NCI-H748 treated with DMSO at 0.1 percent for 48 hours (cell line): ENCODE measurements at places on chromosomes 2 and 18.

- DNase-seq = peak; percentile 31
Observed at GRCh38 chr18:10376731-10377130, 77.7 kb upstream of the APCDD1 start.

DNA sequence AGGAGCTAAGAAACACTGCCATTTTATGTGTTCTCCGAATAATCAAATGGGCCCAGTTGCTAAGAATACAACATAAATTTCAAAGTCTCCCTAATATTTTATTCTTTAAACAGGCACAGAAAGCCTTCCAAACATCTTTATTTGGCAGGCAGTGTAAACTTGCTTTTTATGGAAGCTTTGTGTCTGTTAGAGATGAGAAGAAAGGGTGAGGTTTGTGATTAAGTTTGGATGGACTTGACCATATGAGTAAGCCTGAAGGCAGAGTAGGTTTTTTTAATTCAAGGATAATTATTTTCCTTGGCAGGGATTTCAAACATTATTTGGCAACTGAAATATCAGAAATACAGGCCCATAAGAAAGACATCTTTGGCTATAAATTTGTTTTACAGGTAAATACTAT lies 62.9 kb downstream of the COX7A2L start:
- no peak for DNase-seq

DNA sequence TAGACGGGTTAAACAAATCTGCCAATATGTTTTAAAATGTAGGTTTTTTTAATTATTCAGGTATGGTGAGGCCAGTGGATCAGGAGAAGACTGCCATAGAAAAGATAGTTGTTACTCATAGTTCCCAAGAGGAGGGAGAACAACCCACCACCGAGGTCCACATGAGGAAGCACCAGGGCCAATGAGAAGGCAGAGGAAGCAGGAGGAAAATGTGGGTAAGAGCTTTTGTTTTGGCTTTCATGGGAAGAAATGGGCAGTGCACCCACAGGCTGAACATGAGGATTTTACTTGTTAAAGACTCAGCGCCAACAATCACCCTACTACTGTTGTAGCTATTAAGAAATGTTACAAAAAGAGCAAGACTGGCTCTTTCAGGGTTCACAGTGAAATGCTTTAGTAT lies 191.8 kb upstream of the HNMT start:
- no peak for DNase-seq

GRCh38 chr2:130798472-130799218 lies 38.1 kb upstream of the ARHGEF4 start:
- DNase-seq = peak; percentile 46

GRCh38 chr2:101089419-101089818 lies 61.8 kb downstream of the TBC1D8 start:
- no peak for DNase-seq

- DNase-seq = no peak
Observed at GRCh38 chr2:121521359-121521758, 9.3 kb upstream of the RNU4ATAC start.

DNA sequence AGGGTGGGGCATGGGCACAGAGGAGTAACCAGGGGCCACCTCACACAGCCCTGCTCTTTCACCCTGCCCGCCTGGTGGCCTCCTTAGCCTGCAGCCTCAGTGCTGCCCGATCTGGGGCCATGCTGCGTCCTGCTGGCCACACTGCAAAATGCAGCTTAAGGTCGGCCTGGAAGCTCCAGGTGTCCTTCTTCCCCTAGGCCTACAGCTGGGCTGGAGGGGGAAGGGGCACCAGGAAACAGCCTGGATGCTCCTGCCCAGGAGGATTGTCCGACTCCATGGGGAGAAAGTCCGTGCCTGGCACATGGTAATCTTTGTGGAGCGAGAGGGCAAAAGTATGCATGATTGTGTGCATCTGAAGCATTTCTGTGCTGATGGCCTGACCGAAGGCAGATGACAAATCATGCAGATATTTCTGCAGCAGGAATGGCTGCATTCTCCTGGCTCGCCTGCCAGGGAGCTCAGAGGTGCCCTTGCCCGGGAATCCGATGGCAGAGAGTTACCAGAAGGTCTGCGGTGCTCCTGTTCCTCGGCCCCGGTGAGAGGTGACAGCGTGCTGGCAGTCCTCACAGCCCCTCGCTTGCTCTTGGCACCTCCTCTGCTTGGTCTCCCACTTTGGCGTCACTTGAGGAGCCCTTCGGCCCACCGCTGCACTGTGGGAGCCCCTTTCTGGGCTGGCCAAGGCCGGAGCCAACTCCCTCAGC lies 12.8 kb upstream of the ALPP start:
- no peak for DNase-seq

DNA sequence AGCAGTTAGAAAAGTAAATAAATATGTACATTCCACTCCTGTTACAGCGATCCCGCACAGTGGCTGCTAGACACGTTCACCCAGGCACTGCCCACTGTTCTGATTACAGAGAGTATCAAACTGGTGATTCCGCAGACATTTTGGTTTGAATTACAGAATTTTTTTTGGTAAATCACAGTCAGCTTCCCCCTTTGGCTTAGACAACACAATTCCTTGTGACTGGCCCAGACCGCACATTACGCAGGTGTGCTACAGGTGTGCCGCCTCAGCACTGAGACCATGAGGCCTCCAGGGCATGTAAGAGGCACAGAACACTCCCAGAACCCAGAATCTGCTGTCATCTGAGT lies 112.3 kb downstream of the PXDN start:
- DNase-seq = no peak

GRCh38 chr18:9804517-9805104 lies 81.2 kb upstream of the TXNDC2 start:
- DNase-seq = peak; percentile 57

GRCh38 chr2:48717846-48718245 lies 37.7 kb downstream of the LHCGR start:
- no peak for DNase-seq

GRCh38 chr2:71243634-71244301 lies 16.9 kb upstream of the PAIP2B start:
- DNase-seq = no peak

- no peak for DNase-seq
Observed at GRCh38 chr2:9705196-9705595, 74.4 kb upstream of the YWHAQ start.

DNA sequence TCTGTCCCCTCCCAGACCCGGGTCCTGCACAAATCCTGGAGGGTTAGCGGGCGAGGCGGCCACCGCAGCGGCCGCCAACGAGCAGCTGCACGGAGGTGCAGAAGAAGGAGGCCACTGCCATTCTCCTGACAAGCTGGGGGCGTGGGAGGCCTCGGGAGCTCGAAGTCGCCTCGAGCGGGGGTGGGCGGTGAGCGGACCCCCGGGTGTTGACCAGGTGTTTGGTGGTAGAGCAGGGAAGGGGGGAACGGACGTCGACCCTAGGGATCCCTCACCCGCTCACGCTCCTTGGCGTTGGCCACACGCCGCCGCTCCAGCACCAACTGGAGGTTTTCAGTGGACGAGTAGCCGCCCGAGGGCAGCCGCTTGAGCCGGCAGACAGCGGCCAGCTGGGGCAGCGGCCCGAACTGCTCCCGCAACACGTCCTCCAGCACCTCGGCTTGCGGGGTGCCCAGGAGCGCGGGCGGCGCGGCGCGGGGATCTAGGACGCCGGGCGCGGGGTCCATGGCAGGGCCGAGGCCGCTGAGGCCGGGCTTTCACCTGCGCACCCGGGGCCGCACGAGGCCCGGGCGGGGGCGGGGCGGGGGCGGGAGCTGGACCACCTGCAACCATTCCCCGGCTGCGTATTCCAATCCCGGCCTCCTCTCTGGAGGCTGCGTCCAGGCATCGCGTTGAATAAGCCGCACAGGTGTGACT lies at the start of gene FIGLA:
TSS of gene FIGLA (minus strand) at position 508 of the 693 bp plus-strand sequence. CDS start at position 503, 5 bp downstream.
- peak; percentile 15 for DNase-seq

DNA sequence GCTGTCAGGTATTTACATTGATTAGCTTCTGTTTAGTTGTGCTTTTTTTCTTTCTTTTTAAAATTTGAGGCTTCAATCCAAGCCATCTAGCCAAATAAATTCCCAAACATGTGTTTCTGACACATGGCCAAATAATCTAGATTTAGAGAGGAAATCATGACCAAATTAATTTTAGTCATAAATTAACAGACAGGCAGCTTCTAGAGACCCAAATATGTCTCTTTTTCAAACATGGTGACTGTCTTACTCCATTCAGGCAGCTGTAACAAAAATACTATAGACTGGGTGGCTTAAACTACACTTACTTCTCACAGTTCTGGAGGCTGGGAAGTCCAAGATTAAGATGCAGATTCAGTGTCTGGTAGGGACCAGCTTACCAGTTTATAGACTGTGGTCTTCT lies 23.2 kb upstream of the NAB1 start:
- no peak for DNase-seq

DNA sequence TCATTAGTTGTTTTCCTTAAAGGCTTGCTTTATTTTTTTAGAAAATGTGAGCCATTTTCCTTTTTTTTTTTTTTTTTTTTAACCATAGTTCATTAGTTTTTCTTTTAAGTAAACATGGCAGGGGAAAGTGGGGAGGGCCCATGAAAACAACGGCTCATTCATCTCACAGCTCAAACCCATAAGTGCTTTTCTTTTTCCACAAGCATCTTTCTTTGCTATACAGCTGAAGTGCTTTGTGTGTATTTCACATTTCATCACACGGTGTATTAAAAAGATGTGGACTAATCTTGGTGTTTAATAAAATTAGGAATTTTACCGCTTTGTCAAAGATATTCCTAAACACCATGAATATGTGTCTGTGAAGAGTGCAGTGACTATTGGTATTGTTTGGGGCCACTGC lies 41.6 kb downstream of the RHBDD1 start:
- DNase-seq = no peak

DNA sequence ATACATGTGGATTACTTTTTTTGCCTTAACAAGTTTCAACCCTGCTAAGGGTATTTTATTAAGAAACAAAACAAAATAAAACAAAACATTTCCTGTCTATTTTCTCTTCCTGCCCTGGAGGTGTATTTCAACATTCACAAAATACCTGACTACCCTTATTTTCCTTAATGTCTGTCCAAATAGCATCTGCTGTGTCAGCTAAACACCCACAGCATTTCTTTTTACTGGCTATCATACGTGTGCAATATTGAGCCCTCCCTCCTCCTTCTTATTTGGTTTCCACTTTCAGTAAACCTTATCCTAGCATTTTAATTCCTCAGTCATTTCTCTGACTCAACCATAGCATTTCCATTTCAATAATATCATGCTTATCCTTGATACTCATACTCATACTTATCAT lies 1420.0 kb upstream of the ZEB2 start:
- DNase-seq = no peak

- DNase-seq = no peak
Observed at GRCh38 chr2:189128970-189129369, 50.6 kb downstream of the COL5A2 start.

- no peak for DNase-seq
Observed at GRCh38 chr2:2096803-2097464, 234.1 kb downstream of the MYT1L start.

GRCh38 chr2:1988594-1988993 lies 244.3 kb upstream of the PXDN start:
- no peak for DNase-seq

GRCh38 chr2:54047091-54047490 lies 68.3 kb upstream of the ACYP2 start:
- DNase-seq = no peak

DNA sequence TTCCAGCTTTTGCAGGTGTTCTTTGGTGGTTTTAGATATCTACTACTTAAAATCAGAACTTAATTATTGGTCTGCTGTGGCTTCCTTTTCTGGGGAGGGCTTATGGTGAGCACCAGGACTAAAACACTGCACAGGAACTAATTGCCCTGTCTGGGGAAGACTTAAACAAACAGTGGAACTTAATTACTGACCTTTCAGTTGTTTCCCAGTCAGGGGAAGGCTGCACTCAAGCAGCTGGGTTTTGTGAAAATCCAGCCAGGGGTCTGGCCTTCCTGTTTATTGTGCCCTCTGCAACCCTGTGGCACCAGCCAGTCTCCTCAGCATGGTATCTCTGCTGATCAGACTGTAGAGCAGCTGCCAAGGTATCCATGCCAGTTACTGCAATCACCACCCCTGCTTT lies 398.2 kb downstream of the ADCYAP1 start:
- DNase-seq = peak; percentile 81

DNA sequence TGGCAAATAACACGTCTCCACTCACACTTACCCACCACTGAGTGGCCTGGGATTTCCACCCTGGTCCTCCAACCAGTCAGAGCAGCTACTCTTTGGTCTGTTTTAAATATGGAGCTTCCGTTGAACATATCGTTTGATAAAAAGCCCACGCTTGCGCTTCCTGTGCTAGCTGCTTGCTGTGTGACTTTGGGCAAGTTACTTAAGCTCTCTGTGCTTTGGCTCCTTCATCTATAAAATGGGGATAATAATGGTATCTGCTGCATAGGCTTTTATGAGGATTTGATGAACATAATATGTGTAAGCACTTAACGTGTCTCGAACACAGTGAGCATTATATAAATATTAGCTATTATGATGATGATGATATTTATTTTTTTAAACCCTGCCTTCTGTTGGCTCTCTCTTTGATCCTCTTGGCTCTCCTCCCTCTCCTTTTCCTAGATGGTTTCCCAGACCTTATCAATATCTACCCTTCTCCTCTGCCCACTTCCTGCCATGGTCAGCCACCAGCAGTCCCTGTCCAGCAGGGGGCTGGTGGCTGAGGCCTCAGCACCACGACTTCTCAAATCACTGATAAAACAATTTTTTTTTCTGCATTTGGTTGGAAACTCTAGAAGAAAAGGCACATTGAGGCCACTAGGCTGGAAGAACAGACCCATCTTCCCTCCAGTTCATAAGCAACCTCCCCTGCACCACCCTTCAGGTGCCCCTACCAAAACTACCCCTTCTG lies 191.9 kb downstream of the LOXHD1 start:
- no peak for DNase-seq

DNA sequence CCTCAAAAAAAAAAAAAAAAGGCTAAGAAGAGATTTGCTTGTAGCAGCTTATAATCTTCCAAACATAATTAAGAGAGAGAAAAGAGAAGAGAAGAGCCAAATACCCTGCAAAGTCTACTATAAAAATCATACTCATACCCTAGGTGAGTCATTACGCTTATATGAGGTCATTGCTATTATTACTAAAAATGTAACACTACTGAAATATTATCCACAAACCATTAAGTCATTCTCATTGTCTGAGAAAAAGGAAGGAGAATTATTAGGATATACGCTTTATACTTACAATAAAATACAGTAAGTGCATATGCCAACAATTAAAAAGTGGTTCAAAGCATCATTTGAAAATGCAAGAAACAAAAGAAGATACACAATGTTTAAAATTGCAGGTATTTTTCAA lies 66.5 kb downstream of the COLEC12 start:
- no peak for DNase-seq

DNA sequence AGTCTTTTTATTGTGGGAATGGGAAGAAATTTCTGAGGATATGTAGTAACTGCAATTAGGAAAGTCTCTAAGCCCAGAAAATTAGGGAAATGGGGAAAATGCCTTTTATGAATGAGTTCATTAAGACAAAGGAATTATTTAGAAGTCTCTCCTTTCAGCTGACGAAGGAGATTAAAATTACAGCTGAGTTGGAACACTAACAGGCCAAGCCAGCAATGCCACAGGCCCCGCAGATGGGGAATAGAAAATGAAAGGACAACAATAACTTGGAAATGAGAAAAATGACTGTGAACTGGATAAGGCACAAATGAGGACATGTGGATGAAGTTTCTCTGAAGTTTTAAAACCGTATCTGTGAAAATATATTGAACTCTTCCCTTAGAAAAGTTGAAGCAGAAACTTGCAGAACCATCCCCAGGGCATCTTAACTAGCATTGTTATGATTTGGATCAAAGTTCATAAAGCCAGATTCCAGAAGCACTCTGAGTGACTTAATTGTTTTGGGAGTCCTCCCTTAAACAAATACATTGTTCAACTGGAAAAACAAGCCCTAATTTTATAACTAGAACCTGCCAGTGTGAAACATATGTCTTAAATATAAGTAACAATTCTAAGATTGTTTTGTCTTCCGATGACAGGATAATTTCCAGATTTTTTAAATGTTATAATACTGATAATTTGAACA lies 51.3 kb downstream of the C2orf76 start:
- no peak for DNase-seq
